ENCODE measurements at places on chromosomes 3 and 15.

- no peak for DNase-seq
These were observed 8.9 kb upstream of the LRRC2 start for GRCh38 chr3:46574881-46575576.

DNA sequence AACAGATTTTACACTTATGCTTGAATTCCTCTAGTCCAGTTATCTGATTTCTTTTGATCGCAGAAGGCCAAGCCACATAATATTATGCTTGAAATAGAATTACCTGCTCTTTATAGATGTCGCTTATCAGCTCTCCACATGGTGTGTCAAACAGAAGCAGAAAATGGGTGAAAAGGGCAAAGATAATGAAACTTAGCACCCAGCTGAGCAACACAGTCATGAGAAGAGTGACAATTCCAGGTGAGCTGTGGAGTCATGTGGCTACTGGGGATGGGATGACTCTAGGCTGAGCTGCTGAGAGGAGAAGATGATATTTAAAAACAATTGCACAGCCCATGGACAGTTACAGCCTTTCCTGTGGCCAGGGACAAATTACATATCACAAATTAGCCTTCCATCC lies 398.7 kb upstream of the PDZRN3 start:
- DNase-seq: no peak

- no peak for DNase-seq
These were observed 171.9 kb downstream of the FAM43A start for GRCh38 chr3:194857469-194858113.

GRCh38 chr3:107272471-107272870 lies 104.8 kb upstream of the CCDC54 start:
- no peak for DNase-seq

DNA sequence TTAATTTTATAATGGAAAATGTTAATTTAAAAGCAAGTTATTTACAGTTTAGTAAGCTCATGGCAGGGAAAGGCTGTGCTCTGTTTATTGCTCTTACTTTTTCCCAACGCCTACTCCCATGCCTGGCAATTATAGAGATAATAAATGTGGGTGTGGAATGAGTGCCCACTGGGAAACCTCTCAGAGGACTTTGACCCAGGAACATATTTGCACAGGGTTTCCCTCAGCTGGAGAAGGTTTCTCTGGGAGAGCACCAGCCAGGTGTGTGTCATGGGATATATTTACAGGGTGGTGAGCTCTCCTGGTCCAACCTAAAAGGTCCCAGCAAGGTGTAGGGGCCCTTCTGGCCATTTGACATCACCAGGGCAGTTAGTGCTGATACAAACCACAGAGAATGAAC lies 27.9 kb downstream of the ZNF710 start:
- DNase-seq: no peak

- DNase-seq: no peak
These were observed 729.9 kb downstream of the MECOM start for GRCh38 chr3:168933614-168934013.

- DNase-seq: no peak
These were observed 8.0 kb downstream of the TMEM212 start for GRCh38 chr3:171850960-171851659.

GRCh38 chr3:72563690-72564370 lies 284.4 kb downstream of the SHQ1 start:
- no peak for DNase-seq

DNA sequence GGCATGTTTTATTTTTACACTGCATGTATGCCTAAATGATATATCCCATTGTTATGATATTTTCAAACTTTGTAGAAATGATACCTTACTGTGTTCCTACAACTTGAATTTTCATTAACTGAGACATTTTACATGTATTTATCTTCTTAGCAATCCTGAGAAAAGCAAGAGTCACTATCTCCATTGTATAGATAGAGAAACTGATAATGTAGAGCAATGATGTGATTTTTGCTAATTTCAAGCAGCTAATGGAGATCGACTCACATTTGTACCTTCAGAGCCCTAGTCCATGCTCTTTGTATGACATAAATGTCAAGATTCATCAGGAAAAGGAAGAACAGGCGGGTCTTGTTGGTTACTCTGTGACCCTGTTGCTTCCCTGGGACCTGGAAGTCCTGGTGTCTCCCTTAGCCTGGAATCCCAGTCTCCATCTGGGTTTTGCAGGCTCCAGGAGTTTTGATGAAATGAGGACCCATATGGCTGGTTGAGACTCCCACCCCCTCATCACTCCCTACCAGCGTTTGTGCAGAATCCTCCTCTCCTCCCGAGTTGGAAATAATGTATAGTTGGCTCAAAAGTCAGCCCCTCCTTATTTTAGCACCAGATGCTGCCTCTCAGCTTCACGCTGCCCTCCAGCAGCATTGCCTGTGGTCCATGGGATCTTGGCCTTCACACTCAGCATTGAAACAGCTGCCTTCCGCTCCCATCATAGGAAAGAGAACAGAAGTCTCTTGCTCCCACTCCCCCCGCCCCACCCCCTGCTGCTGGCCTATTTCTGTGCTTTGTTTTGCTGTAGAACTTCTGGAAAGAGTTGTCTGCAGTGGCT lies 67.1 kb downstream of the APBA2 start:
- DNase-seq: no peak

DNA sequence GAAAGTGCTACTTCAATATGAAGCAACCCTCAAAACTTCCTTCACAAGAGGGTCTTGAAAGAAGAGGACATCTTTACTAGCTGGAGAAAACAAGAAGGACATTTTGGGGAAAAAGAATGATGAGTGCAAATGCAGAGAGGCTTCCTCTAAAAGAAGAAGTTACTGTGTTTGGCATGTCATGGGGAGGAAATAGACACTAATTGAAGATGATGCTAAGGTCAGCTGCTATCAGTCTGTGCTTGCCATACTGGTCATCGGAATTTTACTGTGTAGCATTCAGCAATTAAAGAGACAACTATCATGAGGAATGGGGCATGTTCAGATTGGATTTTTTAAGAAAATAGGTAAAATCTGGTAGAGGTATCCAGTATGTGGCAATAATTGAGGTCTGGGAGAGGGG lies 60.0 kb downstream of the THRB start:
- no peak for DNase-seq

DNA sequence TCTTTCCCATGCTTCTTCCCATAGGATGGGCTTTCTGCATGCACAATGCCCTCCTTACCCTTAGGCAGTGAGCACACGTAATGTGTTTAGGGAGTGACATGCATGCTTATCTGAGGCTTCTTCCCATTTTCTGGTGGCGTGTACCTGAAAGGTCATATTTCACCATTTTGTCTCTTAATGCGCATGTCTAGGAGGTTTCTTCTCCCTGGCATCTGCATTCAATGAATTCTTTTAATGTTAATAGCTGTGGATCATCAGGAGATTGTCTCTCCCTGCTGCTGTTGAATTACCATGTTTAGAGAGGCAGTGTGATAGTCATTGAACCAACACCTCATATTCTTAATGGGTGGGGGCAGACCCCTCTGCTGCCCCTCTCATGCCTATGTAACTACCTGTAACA lies 205.6 kb upstream of the SGO1 start:
- DNase-seq: no peak

DNA sequence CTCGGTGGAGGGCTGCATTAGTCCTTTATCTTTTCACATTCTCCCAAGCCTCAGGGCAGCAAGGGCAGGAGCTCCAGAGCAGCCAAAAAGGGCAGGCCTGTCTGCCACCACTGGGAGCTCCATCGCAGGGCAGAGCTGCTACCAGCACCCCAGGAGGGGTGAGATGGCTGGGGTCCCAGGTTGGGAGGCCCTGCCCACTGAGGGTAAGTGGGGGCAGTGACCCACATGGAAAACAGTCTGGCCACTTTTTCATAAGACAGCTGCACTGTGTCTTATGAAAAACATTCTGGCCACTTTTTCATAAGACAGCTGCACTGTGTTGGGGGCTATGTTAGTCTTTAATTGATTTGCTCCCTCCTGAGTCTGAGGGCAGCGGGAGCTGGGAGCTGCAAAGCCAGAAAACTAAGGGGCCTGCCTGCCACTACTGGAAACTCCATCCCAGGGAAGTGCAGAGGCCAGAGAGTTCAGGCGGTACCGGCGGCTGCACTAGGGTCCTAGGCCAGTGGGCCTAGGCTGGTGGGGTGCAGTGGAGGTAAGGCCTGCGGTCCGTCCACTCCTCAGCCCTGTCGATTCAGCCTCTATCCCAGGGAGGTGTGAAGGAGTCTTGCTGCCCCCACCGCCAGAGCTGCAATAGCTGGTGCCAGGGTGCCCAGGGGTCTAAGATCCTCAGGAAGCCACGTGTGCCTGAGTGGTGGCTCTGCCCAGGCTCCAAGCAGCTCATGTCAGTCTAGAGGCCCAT lies 45.4 kb downstream of the TMCO5A start:
- DNase-seq: no peak

DNA sequence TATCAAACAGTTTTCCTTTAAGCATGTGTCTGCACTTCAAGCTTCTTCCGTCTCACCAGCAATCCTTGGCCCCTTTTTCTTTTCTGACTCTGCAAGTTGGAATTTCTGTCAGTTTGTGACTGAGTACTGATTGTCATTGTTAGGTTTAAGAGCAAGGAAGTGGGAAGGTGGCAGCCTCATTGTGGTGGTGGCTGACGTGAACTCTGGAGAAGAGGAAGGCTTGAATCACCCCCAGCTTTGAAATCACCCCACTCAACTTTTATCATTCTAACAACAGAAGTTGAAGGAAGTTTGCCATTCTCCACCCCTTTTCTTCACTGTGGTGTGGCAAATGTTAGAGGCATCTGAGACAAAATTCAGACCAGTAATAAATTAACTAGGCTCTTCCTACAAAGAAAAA lies 231.6 kb upstream of the AGTR1 start:
- DNase-seq: no peak

- no peak for DNase-seq
These were observed 188.5 kb upstream of the PROK2 start for GRCh38 chr3:71973274-71974030.

- no peak for DNase-seq
These were observed 77.9 kb downstream of the SLC9A9 start for GRCh38 chr3:143770391-143770790.

DNA sequence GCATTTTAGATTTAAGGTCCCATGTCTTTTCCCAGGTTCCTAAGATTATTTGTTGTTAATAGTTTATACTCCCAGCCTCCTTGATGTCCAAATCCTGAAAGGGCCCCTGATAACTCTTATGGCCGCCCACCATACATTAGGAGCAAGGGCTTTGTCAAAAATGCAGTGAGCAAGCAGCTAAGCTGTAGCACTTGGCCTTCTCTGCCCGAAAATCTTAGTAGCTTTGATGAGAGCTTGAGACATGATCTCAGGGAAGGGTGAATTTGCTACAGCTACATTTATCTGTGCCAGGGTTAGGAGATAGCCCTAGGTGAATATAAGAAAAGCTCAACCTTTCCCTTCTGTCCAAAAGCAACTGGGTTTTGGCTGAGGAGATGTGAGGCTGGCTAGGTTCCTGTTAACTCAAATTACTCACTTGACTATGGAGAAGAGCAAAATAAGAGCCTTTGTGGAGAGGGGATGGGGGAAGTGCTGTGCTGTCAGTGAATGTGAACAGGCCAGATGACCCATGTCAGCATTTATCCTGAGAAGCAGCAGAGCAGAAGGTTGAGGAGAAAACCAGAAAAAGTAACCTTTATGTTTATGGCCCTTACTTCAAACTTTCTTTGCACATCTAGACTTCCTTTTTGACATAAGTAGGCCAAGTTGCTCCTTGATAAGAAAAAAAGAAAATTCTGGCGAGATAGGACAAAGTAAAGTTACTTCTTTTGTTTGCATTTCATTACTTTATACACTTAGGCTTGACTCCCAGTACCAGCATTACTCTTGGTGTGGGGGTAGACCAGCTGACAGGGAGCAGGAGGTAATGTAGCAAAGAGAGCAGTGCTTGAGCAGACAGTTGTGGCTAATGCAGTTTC lies 21.1 kb downstream of the MAPK6 start:
- no peak for DNase-seq

DNA sequence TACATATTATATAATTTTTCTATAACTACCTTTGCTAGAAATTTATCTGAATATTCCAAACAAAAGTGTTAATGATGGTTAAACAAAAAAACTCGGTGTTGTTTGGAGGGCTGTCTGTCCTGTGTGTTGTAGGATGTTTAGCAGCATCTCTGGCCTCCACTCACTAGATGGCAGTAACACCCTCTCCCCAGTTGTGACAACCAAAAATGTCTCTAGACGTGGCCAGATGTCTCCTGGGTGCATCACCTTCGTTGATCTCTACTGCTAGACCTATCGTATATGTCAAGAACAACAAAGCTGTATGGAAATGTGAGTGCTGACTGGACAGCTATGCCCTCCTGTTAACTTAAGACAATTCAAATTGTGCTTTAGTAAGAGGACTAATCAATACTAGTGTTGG lies 14.1 kb downstream of the ANKRD34C start:
- DNase-seq: no peak

DNA sequence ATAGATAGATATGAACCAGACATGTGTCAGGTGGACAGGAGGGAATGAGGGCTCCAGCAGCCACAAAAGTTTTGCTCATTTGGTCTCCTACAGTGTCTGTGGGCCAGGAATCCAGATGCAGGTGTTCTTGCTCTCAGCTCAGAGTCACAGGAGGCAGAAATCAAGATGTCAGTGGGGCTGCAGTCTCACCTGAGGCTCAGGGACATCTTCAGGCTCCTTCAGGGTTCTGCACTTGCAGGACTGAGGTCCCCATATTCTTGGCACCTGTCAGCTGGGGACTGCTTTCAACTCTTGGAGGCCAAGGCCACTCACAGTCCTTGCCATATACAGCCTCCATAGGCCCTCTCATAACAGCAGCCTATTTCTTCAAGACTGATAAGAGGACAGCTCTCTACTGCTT lies 57.3 kb downstream of the PGPEP1L start:
- no peak for DNase-seq

DNA sequence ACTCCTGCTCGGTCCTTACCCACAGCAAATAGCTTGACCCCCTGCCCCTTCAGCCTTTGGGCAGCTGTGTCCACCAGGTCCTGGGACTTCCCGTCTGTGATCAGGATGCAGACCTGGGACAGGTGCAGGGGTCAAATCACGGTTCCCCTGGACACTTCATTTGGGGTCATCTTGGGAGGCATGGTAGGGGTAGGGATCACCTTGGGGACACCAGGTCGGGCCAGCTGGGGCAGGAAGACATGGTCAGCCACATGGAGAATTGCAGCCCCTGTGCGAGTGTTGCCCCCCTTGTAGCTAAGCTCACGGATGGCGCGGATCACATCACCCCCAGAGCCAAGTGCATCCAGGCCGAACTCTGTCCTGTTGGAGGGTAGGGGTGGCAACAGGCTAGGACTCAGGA lies 1.8 kb downstream of the COL7A1 start:
- no peak for DNase-seq

DNA sequence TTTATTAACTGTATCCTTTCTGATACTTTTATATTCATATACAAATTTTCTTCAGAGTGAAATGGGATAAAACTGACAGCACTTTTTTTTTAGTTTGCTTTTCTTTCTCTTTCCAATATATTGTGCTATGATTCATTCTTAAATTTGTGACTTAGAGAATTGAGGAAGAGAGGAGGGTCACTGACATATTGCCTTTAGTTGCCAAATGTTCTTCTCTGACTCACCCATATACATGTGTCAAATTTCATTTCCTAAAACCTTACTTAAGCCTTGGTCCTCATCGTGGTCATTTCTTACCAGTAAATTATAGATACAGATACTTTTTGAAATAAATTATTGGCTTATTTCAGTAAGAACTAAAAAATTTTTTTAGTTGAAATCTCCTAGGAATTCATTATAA lies 53.9 kb downstream of the CLASP2 start:
- no peak for DNase-seq

- DNase-seq: no peak
These were observed 99.7 kb downstream of the ABHD5 start for GRCh38 chr3:43790476-43790875.

Measured in right renal cortex interstitium (tissue), 3 donors.